GM04503 (cell line): ENCODE measurements at places on chromosomes 16 and 17.

DNA sequence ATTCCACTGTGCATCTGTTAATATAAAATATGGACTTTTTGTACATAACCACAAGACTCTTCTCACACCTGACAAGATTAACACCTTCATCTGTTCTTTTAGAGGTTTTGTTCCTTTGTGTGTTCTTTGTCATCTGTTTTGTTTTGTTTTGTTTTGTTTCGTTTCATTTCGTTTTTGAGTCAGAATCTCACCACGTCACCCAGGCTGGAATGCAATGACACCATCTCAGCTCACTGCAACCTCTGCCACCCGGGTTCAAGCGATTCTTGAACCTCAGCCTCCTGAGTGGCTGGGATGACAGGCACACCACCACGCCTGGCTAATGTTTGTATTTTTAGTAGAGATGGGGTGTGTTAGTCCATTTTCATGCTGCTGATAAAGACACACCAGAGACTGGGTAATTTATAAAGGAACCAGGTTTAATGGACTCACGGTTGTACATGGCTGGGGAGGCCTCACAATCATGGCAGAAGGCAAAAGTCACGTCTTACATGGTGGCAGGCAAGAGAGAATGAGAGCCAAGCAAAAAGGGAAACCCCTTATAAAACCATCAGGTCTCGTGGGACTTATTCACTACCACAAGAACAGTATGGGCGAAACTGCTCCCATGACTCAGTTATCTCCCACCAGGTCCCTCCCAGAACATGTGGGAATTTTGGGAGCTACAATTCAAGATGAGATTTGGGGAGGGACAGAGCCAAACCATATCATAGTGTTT lies 22.3 kb downstream of the C16orf90 start:
- DNase-seq, result no peak

DNA sequence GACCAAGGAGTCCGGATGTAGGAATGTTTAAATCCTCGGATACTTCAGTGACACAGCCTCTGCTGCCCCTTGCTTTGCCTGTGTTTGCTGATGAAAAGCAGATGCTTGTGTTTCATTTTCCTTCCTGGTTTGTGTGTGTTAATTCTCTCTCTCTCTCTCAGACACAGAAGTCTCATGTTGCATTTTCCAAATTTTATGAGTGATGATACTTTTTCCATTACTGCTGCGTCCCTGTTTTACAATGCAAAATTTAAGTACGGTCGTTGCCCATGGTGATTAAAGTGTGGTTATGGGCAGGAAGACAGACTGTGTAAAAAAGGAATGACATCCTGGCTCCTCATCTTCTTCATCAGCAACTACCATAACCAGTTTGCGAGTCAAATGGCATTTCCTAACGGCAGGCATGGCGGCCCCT lies 5.7 kb downstream of the RMI2 start:
- DNase-seq, result peak; percentile 81

DNA sequence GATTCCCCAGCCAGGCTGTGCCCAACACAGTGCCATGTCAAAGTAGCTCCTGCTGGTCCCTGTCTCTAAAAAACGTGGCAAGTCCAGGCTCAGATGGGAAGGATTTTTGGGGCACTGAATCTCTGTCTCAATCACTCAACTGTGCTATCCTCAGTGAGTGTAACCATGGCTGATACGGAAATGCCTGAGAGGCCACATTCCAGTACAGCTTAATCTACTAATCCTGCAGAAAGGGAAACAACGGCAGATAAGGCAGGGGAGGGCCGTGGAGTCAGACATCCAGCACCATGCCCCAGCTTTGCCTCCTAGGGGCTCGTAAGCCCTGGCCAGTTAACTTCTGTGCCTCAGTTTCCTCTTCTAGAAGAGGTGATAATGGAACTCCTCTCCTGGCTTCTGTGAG lies 251.7 kb downstream of the CPPED1 start:
- no peak for DNase-seq

- DNase-seq, result no peak
Observed at GRCh38 chr16:69593751-69594255, 28.0 kb downstream of the NFAT5 start.
